Fibroblast of the aortic adventitia (primary cell): ENCODE measurements at places on chromosomes 1 and 21.
A peak's percentile ranks its signal among the peaks of the same experiment; 100 is the strongest.

- no peak for DNase-seq
These were observed 1.8 kb downstream of the SUMO3 start for GRCh38 chr21:44815852-44816628.

DNA sequence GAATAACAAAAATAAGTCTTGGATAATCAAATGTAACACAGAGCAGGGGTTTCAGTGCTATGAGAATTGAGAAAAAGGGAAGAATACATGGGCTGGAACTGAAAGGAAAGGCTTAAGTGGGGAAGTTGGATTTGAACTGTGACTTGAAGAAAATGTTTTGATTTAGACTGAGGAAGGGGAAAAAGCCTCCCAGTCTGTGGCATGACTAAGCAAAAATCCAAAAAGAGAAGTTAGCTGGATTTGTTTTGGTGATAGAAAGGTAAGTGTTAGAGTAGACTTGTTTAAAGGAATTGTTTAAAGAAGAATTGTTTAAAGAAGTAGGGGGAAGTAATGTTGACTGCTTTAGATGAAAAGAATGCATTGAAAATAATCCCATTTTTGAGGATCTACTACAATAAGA, 46.0 kb downstream of the KCNK2 start:
- peak; percentile 15 for DNase-seq

DNA sequence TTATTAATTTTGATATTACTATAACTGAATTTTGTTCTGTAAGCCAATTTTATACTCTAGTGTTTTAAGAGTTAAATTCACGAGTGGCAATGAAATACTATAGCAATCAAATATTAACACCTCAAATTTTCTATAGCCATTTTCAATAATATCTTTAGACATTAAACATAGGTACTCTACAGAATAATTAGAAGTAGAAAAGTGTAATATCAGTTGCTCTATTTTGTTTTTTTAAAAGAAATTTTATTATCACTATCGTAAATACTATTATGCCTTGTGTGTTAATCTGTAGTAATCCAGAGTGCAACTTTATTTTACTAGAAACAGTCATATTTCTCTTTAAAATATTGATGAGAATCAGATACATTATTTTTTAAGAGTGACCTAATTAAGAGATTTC, 691.2 kb downstream of the USP25 start:
- peak; percentile 27 for DNase-seq

GRCh38 chr1:78184460-78185072, 138.8 kb downstream of the GIPC2 start:
- DNase-seq = no peak

DNA sequence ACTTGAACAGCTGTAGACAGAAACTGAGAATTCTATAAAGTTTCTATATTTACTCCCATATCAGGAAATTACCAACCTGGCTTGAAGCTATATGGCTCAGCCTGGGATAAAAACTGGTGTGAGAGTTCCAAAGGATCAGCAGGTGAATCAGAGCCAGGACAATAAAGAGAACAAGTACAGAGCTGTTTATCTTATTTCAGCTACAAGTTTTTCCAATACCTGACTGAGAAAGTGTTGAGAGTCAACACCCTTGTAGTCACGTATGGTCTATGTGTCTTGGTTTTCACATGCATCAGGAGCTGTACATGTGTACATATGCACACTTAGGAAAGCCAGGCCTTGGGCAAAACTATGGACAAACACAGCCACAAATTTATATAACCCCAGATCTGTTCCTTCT, 40.7 kb upstream of the CXADR start:
- no peak for DNase-seq

GRCh38 chr1:117359561-117360289, 7.5 kb upstream of the MAN1A2 start:
- DNase-seq = no peak

DNA sequence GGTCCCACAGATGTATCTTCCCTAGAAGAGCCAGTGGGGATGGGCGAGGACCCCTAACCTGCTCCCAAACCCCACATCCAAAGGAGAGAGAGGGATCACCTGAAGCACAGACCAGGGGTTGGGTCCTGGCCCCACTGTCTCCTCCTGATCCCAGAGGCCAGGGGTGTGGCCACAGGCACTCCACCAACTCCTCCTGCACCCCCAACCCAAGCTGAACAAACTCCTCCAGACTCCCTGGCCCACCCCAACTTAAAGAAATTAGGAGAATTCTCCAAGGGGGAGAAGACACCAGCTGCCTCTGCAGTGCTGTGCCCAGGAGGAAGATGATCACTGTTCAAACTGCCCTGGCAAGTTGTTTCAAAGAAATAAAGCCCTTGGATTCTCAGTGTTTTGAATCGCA, 4.5 kb upstream of the PRAMEF12 start:
- DNase-seq = no peak

DNA sequence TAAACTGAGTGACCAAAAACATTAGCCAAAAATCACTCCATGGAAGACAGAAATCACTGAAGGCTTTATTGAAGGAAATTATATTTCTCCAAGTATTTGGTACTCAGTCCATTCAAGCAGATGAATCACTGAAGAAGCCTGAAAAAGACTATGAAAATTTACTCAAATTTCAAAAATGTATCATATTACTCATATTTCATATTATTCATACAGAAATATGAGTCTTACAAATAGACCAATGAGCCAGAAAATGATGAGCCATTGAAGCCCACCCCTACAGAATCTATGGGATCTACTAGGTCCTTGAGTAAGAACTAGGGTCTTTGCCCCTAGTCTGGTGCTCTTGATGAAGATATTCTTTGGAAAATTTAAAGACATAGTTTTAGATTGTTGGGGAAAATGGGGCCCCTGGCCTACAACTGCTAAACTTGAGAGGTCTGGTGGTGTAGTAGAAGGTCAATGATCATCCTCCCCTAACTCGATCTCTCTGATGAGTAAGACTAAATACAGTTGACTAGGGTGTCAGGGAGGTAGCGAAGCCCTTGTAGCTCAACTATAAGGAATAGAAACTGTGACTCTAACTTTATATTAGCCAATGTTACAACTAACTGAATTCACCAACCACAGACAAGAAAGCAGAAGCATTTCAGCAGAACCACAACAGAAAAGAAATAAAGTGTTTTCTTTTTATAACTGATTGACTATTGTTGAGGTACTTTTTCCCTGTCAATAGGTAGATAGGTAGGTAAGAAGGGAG, 81.0 kb downstream of the NOTCH2 start:
- no peak for DNase-seq

GRCh38 chr21:41102281-41102680, 65.7 kb upstream of the BACE2 start:
- no peak for DNase-seq

DNA sequence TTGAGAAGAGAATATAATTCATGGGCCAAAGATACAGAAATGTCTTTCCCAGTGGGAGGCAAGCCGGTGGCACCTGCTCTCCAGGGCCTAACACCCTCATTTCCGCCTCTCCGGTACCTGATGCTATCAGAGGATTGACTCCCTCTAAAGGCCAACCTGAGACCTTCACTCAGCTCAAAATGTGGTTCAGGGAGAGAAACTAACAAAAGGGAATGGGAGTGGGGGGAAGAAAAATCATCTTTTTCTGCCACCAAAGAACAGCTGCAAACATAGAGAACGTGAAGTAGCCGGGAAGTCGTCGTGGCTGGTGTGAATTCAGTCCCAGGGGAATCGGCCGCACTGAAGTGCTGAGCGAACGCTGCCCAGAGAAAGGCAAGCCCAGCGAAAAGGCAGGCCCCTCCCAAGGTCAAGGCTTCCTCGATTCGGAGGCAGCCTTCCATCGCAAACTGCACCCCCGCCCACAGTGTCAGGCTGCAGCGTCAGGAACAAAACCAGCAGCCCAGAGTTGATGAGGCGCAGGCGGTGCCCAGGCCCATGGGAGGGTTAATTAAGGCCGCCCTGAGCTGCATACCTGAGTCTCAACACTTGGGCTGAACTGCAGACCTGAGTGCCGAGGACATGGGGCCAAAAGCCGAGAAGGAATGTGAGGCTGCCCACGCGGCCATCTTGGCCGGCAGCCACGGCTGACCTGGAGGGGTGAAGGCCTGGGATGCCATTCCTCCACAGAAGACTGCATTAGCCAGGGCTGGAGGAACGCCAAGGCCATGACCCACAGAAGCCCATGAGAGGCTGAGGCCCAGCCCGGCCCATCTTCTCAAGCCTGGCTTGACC, 160.2 kb downstream of the PSMG1 start:
- peak; percentile 62 for DNase-seq

DNA sequence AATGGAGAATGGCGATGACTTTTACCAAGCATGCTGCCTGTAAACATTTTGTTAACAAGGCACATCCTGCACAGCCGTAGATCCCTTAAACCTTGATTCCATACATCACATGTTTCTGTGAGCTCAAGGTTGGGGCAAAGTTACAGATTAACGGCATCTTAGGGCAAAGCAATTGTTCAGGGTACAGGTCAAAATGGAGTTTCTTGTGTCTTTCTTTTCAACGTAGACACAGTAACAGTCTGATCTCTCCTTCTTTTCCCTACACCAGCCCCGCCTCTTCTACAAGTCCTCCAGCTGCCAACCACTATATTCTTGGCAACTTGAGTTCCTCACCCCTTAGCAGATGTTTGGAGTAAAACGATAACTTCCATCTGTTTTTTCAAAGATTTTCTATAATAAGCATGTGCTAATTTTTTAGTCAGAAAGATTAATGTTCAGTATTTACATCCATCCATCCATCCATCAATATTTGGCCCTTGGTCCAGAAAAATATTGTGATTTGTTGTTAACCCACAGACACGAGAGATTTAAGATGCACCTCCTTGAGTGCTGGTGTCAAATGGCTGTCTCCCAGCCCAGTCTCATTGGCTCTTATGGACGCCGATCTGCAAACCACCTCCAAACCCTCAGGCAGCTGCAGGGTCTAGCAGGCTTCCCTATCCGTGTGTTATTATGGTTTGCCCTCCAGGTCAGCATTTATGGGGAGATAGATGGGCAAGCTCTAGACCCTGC, 3.8 kb downstream of the DNALI1 start:
- no peak for DNase-seq

- peak; percentile 37 for DNase-seq
These were observed 56.6 kb downstream of the PCNX2 start for GRCh38 chr1:233238884-233239431.

- DNase-seq = no peak
These were observed 181.3 kb upstream of the DMRTA2 start for GRCh38 chr1:50604580-50604979.

DNA sequence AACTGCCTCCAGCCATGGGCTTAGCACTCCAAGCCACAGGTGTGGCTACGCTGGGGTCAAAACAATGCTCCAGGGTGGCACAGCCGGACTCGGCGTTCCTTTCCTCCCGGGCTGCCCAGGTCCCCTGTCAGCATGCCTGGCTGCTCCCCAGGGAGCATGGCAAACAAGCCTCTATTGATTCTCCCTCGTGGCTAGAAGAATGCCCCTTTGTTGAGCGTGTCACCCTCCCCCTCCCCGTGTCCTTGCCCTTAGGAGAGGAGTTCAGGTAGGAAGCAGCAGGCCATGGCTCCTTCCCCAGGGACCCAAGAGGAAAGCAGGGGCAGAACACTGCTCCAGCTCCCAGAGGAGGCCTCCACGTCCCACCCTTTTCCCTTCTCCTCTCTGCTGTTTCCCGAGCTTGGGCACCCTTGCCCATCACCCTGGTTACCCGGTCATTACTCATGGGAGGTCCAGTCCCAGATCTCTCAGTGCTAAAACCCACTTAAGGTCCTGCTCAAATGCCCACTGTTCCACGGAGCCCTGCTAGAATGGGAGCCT, 57.4 kb upstream of the CITED4 start:
- DNase-seq = no peak

GRCh38 chr1:199313444-199313843, 674.6 kb downstream of the PTPRC start:
- DNase-seq = peak; percentile 41

DNA sequence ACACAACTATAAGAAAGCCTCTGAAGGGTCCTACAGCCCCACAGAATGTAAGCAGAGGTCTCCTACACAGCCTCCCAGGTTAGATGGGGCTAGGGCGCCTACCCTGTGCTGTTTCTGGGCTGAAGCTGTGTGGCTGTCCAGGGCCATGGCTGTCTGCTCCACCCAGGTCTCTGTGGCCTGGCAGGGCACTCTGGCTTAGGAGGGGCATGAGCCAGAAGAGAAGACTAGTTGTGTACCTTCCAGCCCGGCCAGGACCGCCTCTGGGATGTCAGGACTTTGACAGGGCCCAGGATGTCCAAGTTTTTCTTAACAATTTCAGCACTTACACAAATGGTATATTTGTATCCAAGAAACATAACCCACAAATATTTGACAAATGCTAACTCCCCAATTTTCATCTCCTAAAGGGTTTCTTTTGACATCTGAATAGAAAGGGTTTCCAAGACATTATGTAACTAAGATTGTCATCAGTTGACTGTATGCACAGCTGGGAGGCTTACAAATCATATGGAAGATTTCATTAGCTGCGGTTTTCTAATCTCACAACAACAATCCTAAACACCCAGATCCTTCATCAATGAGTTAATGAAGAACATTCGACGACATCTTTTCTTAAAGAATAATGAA, 80.5 kb downstream of the HSF2BP start:
- DNase-seq = peak; percentile 81

- no peak for DNase-seq
These were observed 10.3 kb downstream of the RNU1-2 start for GRCh38 chr1:16905868-16906702.

GRCh38 chr1:233738850-233739249, 124.9 kb downstream of the KCNK1 start:
- no peak for DNase-seq

- no peak for DNase-seq
These were observed 189.4 kb upstream of the KCTD3 start for GRCh38 chr1:215377746-215378145.

- DNase-seq = peak; percentile 39
These were observed 518.7 kb downstream of the PTPRC start for GRCh38 chr1:199157494-199157893.

GRCh38 chr1:205387845-205388244, 31.1 kb upstream of the KLHDC8A start:
- DNase-seq = no peak

GRCh38 chr1:3134381-3135072, 65.5 kb downstream of the PRDM16 start:
- DNase-seq = no peak

GRCh38 chr1:103761896-103762295, 12.2 kb downstream of the AMY1C start:
- DNase-seq = no peak

DNA sequence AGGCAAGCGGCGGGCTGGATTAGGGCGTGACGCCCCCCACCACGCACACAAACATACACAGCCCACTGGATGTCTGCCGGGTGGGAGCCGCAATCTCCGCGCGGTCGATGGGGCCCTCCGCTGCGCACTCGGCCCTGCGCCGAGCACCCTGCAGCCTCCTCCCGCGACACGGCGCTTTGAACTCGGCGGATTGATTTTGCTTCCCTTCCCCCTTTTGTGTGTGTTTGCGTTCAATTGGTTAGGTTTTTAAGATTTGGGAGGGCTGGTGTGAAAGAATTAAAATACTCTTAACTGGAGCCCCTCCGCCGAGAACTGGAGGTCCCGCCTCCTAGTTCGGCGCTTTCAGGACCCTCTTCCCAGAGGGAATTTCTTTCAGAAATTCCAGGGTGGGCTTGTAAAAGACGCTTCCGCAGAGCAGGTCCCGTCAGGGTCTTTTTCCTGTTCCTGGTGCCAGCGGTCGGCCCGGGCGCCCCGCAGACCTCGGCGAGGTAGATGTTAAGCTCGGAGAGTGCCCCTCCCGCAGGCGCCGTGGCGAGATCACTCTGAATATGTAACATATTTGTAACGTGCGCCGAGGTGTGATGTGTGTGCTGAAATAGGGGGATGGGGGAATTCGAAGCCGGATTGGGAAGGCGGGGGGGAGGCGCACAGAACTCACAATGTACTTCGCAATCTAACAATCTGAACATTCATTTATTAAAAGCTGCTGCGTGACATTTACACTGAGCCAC, 8.0 kb upstream of the BARHL2 start:
- no peak for DNase-seq

- DNase-seq = no peak
These were observed 1.3 kb upstream of the TNNT2 start for GRCh38 chr1:201378804-201379203.
